NCI-H524 (cell line): ENCODE measurements at places on chromosomes 2 and 18.

DNA sequence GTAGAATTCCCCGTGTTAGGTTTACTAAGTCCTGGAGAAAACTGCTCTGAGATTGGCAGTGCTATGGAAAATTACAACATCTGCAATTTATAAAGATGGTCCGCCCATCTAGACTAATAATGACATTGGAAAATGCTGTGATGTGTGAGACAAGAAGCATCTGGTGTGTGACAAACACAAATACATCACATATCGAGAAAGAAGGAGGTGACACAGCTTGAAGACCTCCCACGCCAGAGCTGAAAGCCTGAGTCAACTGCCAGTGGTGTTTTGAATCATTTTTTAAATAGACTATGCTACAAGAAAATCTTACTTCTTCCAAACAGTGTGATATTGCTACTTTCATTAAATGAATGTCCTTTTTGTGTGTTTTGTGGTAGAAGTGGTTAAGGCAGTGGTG, 8.6 kb upstream of the ANO7 start:
- no peak for DNase-seq

DNA sequence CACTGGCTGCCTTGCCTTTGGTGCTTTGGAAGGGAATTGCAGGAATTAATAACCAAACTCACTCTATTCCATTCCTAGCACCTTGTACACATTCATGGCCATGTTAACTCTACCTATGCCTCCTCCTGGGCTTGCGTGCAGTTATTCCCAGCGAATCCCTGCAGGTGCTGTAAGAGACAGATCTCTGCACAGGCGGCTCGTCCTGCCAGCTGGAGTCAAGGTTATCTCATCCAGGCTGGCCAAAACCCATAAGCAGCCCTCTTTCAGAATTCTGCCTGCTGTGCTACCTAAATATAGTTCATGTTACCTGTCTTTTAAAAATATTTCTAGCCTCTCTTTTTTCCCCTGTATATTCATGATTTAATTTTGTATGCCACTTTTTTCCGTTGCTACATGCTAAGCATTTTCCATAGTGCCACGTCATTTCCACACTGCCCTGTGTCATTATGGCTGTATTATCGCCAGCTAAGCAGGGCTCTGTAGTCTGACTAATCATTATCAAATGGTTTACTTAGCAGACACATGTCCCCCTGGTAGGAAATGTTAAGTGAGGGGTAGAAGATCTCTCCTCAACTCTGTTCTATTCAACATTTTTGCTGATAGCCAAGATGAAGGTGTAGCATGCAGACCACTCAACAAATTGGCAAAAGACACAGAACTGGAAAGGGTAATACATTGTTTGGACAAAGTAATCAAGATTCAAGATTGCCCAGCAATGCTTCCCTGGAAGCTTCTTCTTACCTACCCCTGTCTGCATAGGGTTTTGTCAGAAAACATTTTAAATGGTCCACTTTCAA, 79.7 kb upstream of the TAF1B start:
- DNase-seq, result no peak

DNA sequence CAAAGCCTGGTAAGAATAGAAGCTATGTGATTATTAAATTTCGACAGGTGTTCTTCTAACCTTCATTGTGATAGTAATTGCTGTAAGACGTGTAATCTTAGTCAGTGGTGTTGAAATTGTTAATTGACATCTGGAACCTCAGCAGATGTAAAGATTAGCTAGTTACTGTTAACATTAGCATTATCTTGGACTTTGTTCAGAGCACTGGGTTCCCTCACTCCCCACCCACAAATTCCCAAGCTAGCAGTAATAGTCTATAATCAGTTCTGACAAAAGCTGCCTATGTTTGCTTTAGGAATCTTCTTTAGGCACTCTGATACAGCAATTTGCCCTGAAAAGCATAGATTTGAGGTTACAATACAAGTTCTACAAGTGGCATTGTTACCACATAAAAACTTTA, 233.7 kb downstream of the EN1 start:
- no peak for DNase-seq

DNA sequence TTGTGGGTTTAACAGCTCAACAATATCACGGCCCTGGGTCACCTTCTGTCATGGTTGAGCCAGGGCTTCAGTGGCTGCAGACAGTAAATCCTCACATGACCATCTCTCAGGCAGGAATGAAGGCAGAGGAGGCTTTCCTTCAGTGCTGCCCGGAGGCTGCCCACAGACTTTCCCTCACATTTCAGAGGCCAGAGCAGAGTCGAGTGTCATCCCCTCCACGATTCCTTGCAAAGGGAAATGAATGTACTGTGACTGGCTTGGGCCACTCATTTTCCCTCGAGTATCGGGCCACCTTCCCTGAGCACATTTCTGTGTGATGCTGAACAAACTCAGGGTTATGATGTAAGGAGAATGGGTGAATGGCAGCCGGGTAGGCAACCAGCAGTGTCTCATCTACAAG, 10.0 kb upstream of the REEP1 start:
- DNase-seq, result no peak

- DNase-seq, result no peak
Measured at GRCh38 chr2:205034034-205034433, 488.8 kb downstream of the PARD3B start.

DNA sequence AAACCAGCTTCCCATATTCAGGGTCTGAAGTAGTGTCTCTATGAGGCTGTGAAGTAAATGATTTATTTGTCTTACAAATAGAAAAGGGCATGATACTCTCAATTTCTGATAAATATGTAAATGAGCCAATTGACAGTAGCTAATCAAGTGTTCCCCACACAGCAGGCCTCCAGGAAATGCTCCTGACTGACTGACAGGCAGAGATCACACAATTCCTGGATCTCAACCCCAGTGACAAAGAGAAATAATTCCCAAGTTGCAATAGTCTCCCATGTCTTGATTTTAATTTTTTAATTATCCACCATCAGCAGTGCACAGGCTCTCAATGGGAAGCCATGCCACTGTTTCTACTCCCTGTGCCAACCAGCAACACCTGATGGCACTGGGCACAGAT, 390.4 kb downstream of the SOX11 start:
- no peak for DNase-seq

GRCh38 chr2:198630384-198630783, 826.0 kb downstream of the PLCL1 start:
- no peak for DNase-seq

DNA sequence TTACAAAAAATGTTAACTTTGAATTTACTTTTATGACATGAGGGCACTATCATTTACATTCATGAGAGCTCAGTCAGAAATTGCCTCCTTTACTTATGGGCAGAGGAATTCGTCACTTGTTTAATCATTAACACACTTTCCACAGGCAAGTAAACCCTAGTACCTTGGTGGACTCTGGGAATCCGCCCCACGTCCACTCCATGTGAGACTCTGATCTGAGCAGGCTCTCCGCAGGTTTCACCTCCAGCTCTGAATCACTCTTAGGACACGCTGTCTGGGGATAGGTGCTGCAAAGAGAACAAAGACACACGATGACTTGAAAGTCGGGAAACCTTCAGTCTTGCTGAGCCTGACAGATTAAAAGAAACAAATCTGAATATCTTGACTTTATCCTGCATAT, 73.6 kb downstream of the LPIN2 start:
- no peak for DNase-seq

GRCh38 chr2:43467891-43468290, 127.9 kb downstream of the THADA start:
- no peak for DNase-seq
